ENCODE measurements at places on chromosomes 1 and 21.

GRCh38 chr1:232474826-232475225 lies 155.1 kb downstream of the SIPA1L2 start:
- DNase-seq, result no peak

GRCh38 chr1:18198260-18198659 lies 90.7 kb downstream of the IGSF21 start:
- DNase-seq, result no peak

GRCh38 chr1:60573121-60573520 lies 499.6 kb upstream of the C1orf87 start:
- no peak for DNase-seq

DNA sequence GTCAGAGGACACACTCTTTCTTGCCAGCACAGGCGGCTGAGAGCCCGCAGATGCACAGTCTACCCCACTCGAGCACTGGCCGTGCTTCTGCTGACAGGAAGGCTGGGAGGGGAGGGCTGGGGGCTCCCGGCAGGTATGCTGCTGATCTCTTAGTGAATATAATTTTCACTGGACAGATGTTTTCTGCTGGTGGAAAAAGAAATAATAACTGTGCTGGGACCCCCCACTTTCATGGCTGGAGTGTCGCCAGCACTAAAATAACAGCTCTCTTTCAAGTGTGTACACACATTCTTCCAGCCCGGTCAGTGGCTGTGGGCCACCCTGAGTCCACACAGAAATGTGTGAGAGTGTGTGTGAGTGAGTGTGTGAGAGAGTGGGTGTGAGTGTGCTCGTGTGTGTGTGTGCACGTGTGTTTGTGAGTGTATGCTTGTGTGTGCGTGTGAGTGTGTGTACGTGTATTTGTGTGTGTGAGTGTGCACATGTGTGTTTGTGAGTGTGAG lies 167.7 kb upstream of the USP24 start:
- DNase-seq, result no peak

GRCh38 chr1:246001837-246002230 lies 505.2 kb downstream of the SMYD3 start:
- DNase-seq, result no peak

GRCh38 chr1:35854989-35855700 lies 27.9 kb upstream of the AGO1 start:
- no peak for DNase-seq

DNA sequence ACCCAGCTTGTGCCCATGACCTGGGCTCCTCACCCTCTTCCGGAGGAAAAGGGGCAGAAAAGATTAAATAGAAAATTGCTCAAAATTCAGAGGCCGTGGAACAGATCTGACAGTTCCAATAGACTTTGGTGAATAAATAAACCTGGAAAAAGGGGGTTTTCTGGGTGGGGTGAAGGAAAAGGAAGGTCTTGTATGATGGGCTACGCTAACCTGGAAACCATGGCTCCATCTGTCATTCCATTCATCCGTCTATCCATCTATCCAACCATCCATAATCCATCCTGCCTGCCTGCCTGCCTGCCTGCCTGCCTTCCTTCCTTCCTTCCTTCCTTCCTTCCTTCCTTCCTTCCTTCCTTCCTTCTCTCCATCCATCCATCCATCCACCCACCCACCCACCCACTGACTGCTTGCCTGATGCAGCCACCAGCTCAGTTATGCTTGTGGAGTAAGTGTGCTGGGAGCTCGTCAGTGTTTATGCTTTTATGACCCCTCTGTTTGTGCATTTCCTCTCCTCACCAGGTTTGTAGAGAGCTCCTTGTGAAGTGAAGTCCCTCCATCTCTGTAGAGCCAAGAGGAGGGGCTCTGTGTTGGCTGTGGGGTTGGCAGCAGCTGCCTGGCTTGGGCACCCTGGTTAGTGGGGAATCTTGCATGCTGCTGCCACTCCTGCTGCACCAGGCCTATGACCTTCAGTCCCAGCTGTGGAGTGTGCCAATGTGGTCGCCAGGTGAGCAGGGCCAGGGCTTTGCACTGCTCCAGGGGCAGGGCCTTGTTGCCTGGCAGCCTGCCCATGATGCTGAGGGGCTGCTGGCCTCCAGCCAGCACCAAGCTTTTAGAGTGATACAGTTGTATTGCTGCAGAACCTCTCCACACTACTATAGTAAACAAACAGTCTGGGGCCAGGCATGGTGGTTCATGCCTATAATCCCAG lies 16.0 kb upstream of the POU3F1 start:
- peak; percentile 95 for DNase-seq

Data from NCI-H345 (cell line).